ENCODE measurements at places on chromosomes 3 and 15. TPM values are rescaled to one million over a fixed set of nuclear protein-coding genes. Genes with fewer than 3 reads are reported as not detected.

CFAP91 gene
- total RNA-seq, result 0.17 TPM

- no peak for DNase-seq
These were observed 8.7 kb upstream of the MBNL1 start for GRCh38 chr3:152260026-152260425.

SLC22A13 gene
- total RNA-seq, result not detected

- DNase-seq, result no peak
These were observed 13.1 kb upstream of the KY start for GRCh38 chr3:134663721-134664456.

GRCh38 chr3:59426821-59427565, 377.2 kb upstream of the CFAP20DC start:
- peak; percentile 63 for DNase-seq

- DNase-seq, result no peak
These were observed 413.3 kb downstream of the CNTN6 start for GRCh38 chr3:1506090-1506489.

GRCh38 chr3:132448216-132448961, 31.1 kb downstream of the DNAJC13 start:
- no peak for DNase-seq

DNA sequence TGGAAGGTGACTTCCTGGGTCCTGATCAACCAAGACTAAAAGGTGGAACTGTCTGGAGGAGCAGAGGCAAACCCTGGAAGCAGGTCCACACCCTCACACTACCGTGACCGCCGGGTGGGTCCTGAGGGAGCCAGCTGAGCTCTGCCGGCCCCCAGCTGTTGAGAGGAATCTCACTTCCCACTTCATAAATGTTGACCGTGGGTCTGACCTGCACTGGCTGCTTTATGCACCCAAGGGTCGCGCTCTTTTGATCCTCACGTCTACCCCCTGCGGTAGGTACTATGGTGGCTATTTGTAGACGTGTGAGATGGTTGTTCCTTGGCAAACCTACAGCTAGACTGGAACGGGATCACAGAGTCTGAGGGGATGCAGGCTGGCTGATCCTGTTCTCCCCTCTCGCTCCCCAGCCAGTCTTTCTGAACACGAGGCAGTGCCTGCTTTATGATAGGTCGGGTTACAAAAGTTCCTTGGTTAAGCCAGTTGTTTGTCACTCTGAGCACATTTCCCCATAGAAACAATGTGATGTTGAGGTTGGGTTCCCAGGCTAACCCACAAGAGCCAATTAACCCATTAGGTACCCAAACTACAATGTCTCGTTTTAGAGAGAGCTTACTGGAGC, 113.0 kb upstream of the ETV5 start:
- DNase-seq, result no peak

DNA sequence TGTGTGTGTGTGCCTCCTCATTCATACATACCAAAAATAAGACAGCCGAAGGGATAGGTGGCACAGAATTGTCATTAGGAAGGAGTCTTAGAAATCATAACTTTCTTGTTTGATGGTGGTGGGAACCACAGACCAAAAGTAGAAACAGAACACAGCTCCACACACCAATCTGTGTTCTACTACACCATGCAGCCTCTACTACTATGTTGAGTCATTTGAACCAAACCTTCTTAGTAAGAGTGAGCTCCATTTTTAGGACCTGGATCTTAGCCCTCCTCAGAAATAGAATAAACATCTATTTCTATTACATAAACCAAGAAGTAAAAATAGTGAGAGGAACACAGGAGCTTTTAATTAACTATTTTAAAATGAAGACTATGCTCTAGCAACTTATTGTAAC, 27.9 kb upstream of the PLCH1 start:
- DNase-seq, result no peak

MAP1A gene
- total RNA-seq, result 32.9 TPM

CHRNB4 gene
- total RNA-seq, result not detected

DNA sequence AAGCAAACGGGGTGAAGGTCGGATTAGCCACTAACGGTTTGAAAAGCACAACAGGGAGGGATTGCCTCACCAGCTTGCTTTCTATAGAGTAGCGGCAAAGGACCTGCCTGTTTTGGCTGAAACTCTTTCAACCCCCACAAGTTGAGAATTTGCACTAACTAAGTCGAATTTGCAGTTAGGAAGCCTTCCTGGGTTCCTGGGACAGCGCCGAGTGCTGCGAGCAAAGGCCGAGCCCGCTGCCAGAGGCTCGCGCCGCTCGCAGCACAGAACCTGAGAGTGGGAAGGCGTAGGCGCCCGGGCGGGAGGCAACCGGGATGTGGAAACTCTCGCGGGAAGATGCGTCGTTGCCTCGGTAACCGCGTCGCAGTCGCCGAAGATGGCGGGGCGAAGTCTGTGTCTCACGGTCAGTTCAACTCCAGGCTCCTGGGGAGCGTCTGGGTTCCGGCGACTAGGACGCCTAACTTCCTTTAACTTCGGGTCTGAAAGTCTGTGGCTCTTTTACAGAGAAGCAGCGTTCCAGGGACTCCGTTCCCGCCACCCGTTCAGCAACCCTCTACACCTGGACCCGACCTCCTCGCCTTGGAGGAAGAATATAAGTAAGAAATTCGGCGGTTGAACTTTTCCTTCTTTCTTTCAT, at the start of gene TEX9:
Gene TEX9, plus strand, starts transcription at position 352 of the 637 bp plus-strand sequence. Its CDS starts 25 bp downstream, at position 377.
- DNase-seq, result peak; percentile 77

DNAH12 gene
- total RNA-seq, result not detected

GRCh38 chr3:62164196-62164595, 209.2 kb downstream of the FEZF2 start:
- no peak for DNase-seq
